ENCODE measurements at places on chromosomes 4 and X. TPM values are rescaled to one million over a fixed set of nuclear protein-coding genes. Genes with fewer than 3 reads are reported as not detected.

Gene SSX4
- total RNA-seq: not detected

Gene MAGEB6
- total RNA-seq: not detected

Gene ADRA2C
- 0.37 TPM for total RNA-seq

Gene GPR34
- not detected for total RNA-seq

Gene ARHGAP4
- total RNA-seq: 1.3 TPM

Gene KIAA0232
- 15.2 TPM for total RNA-seq

Gene PLAC8
- under 0.01 TPM for total RNA-seq

Gene SSX2
- total RNA-seq: not detected

Gene USP17L26
- total RNA-seq: not detected

Gene INTU
- 5.7 TPM for total RNA-seq

Gene VSIG1
- total RNA-seq: under 0.01 TPM

Gene NHSL2
- 0.28 TPM for total RNA-seq

Gene STPG2
- 0.14 TPM for total RNA-seq

Gene MND1
- total RNA-seq: 3.1 TPM

Gene MYOZ2
- total RNA-seq: 0.28 TPM

Gene PRMT9
- total RNA-seq: 11.4 TPM

Gene KLB
- total RNA-seq: not detected

Gene HMX1
- not detected for total RNA-seq

Gene UGT2B10
- not detected for total RNA-seq

Gene ZNF718
- 3.6 TPM for total RNA-seq

Gene PSAPL1
- total RNA-seq: not detected

Gene MUC7
- total RNA-seq: not detected

Gene TCEAL1
- 15.1 TPM for total RNA-seq

Gene UGT8
- total RNA-seq: not detected

Gene UNC5C
- 0.28 TPM for total RNA-seq

Gene DCK
- total RNA-seq: 6.4 TPM

Gene ETDA
- total RNA-seq: not detected

Gene CDX4
- not detected for total RNA-seq

Gene PAGE2B
- total RNA-seq: 0.28 TPM

Gene PRKG2
- 4.6 TPM for total RNA-seq

Gene LNX1
- total RNA-seq: 1.7 TPM

Gene ADH1B
- total RNA-seq: 81.4 TPM

Gene TCP11X2
- total RNA-seq: not detected

Gene SLC4A4
- total RNA-seq: 25.9 TPM

Gene LPAR4
- total RNA-seq: not detected

Gene MAGEA2B
- total RNA-seq: not detected

Gene TMSB15B
- 2.7 TPM for total RNA-seq

Gene PFKFB1
- total RNA-seq: under 0.01 TPM

Gene DIPK2B
- total RNA-seq: not detected

Gene RNF212
- total RNA-seq: 0.28 TPM

Gene CORIN
- 0.09 TPM for total RNA-seq

Gene FGFR3
- total RNA-seq: 1.6 TPM

Gene SLC9B2
- 12.2 TPM for total RNA-seq

Gene TNIP3
- total RNA-seq: 0.28 TPM

Gene ATP2B3
- total RNA-seq: not detected

Gene WDFY3
- total RNA-seq: 43.0 TPM

Gene NOX1
- 0.14 TPM for total RNA-seq

Gene ZMAT1
- total RNA-seq: 0.09 TPM

Gene TENM3
- 17.4 TPM for total RNA-seq

Gene NIPAL1
- under 0.01 TPM for total RNA-seq

Gene ENAM
- not detected for total RNA-seq

Gene SHROOM3
- total RNA-seq: 1.6 TPM

Gene PAGE5
- 1.4 TPM for total RNA-seq

Gene SLC7A11
- total RNA-seq: 69.1 TPM

Gene PRR32
- not detected for total RNA-seq

Data from smooth muscle cell of bladder (primary cell).